ENCODE measurements at places on chromosomes 2 and 18.

- DNase-seq: peak; percentile 11
Observed at GRCh38 chr2:44843641-44844310, 97.7 kb upstream of the SIX3 start.

- DNase-seq: no peak
Observed at GRCh38 chr2:190911813-190912212, 31.2 kb downstream of the GLS start.

DNA sequence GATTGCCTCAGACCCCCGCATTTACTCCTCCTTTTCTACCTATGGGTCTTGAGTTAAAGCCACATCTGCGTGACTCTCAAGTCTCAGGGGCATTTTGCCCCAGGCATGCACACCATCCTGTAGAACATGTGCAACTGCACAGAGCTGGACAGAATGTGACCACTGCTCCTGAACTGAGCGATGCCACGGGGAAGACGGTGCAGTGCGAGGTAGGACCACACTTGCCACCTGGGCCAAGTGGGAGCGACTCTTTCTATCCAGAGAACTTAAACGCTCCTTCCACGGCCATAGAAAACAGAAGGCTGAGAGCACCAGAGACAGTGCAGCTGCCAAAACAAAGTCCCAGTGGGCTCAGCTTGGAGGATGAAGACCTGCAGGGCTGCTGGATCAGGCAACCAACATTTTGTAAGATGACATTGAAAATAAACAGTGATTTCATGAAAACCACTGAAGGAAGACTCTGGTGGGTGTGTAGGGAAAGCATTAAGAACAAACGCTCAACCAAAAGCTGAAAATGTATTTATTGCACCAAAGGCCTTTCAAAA is 149.0 kb upstream of the HDAC4 start:
- DNase-seq: no peak

GRCh38 chr2:12856934-12857601 is 140.3 kb downstream of the TRIB2 start:
- DNase-seq: no peak

- DNase-seq: no peak
Observed at GRCh38 chr2:160338901-160339685, 139.0 kb upstream of the ITGB6 start.

DNA sequence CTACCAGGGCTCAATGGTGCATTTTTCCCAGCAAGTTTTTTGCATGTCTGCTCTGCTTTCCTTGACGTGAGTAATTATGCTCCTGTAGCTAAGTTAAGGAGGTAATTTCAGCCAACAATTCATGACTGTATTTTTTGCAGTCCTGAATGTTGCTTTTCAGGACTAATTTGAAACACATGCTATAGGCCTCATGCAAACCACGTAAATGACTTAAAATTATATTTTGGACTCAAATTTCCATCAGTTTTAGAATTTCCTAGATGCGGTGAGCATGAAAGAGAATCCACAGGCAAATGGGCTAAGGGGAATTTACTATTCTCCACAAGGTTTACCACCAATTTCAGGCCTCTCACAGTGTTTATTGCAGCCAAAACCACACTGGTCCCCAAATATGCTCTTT is 589.9 kb upstream of the LRRTM1 start:
- no peak for DNase-seq

- no peak for DNase-seq
Observed at GRCh38 chr18:7017013-7017412, 100.6 kb downstream of the LAMA1 start.

GRCh38 chr18:62953663-62954062 is 238.3 kb downstream of the PHLPP1 start:
- no peak for DNase-seq

DNA sequence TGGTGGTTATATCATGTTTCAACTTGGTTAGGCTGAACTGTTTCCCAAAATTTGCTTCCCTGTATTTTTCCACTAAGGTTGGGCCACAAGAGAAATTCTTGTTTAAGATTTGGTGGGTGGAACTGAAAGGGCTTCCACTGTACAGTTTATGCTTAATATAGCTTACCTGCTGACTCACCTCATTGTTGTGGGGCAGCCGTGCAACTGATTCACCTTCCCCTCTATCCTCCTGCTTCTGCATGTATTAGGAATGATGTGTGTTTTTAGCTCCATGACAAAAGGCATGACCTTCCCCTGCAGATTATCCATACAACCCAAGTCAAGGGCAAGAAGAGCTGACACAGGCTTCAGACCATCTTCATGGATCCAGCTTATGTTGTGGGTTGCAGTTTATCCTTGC is 98.4 kb upstream of the GULP1 start:
- no peak for DNase-seq

DNA sequence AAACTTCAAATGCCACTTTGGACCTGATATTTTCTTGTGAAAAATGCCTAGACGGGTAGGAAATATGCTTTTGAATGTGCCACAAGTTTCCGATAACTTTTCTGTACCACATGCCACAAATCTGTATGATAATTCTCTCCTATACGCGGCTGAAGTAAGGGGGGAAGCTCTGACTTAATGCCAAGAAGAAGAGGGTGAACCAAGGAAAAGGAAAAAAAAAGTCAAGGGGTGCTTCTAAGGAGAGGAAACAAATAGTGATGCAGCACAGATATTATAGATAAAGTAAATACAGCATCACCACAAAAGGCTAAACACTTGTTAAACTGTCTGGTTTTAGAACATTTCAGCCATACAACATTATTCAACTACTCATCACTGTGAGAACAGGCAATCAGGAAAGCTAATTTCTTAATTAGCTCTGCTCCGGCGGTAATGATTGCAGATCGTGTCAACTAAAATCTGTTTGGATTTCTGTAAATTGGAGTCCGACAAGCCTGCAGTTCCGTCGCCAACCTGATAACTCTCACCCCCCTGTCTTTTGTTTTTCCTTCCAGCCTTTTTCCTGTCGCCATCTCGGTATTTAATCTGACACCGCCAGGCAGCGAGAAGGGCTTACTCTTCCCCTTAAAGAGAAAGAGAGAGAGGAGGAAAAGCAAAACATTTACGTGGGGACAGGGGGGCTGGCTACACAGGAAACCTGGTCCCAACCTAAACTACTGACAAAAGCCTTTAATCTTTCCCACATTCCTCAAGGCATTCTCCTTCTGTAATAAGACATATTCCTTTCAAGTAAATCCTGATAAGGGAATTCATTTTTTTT is 67.5 kb downstream of the ZEB2 start:
- DNase-seq: no peak

DNA sequence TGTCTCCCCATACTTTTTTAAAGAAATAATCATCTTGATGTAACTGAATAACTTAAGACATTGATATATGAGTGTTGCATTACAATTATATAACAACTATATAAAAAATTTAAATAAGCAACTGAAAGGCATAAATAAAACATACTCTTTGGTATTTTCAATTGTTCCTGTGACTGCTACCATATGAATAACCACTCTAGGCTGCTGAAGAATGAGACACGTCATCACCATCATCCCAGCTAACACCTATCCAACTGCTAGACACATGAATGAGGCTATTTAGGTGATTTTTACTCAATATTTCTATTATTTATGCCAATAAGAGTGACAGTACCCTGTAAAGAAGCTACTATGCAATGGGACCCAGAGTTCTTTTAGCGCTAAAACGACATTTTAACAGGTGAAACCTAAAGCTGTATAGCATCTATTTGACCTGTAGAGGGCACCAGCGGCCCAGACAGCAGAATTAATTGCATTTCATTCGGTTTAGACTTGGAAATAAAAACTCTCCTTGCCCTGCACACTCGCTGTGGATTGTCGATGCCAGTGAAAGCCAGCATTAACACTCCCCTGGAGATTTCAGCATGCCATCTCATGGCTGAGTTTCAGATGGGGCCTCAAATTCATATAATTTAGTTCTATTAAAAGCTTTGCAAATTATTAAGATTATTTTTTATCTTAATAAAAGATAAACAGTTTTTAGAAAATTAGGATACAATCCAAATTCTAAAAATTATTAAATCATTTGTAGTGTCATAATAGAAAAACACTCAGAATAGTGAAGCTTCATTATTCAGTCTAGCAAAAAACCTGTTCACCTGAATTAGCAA is 89.4 kb upstream of the MAP2 start:
- peak; percentile 59 for DNase-seq

GRCh38 chr2:149552226-149552625 is 35.3 kb downstream of the MMADHC start:
- DNase-seq: no peak

DNA sequence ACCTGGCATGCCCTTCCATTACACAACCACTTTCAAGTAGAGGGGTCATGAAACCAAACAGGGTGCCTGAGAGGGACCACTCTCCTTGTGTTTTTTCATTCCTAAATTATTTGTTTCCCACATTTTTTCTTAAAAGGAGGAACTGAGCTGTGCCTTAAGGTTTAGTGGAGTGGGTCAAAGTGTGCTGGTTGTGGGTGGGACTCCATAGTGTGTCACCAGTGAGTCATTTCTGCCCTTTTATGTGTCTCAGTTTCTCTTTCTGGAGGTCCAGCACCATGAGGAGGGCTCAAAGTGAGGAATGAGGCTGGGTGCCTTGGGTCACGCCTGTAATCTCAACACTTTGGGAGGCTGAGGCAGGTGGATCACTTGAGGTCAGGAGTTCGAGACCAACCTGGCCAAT is 37.8 kb downstream of the COMMD1 start:
- no peak for DNase-seq

GRCh38 chr2:145253492-145253891 is 733.6 kb upstream of the ZEB2 start:
- DNase-seq: no peak

DNA sequence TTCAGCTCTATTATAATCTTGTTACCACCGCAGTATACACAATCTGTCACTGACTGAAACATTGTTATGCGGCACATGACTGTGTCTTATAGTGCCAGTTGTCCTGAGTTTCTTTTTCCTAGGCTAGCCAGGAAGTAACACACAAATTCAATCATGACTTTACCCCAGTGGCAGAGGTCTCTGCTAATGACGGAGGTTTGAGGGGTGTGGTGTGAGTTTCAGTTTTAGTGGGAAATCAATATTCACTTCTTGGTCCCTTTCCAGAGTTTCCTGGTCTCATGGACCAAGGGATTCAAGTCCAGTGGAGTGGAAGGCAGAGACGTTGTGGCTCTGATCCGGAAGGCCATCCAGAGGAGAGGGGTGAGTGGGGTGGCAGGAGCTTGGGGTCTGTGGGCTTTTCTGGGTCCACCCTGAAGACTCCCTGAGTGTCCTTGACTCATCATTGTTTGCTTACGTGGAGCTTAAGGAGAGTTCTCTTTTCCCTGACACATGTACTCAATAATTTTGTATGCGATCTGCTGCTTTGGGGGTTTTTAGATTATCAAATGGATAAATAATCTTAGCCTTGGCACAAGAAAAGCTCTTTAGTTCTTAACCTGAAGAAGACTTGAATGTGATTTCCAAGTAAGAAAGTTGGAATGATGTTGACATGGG is 39.2 kb downstream of the HK2 start:
- no peak for DNase-seq

DNA sequence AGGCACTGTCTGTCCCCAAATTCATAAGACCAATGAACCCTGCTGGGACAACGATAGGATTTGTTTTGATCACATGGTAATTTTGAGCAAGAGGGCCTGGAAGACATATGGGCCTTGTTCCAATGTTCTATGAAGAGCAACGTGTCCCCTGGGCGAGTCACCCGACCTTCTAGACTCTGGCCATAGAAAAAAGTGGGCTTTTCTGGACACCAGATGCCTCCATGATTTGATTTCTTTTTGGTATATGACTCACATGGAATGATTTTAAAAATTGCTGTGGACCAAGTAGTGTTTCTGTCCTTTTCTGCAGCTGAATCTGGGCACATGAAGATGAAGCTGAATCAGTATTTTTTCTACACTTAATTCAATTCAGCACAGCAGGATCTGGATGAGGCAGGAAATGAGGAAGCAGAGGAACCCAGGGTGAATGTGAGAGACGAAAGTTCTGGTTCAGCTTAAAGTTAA is 104.9 kb downstream of the CDC42EP3 start:
- DNase-seq: no peak

- no peak for DNase-seq
Observed at GRCh38 chr2:140851258-140851981, 1279.4 kb downstream of the LRP1B start.

DNA sequence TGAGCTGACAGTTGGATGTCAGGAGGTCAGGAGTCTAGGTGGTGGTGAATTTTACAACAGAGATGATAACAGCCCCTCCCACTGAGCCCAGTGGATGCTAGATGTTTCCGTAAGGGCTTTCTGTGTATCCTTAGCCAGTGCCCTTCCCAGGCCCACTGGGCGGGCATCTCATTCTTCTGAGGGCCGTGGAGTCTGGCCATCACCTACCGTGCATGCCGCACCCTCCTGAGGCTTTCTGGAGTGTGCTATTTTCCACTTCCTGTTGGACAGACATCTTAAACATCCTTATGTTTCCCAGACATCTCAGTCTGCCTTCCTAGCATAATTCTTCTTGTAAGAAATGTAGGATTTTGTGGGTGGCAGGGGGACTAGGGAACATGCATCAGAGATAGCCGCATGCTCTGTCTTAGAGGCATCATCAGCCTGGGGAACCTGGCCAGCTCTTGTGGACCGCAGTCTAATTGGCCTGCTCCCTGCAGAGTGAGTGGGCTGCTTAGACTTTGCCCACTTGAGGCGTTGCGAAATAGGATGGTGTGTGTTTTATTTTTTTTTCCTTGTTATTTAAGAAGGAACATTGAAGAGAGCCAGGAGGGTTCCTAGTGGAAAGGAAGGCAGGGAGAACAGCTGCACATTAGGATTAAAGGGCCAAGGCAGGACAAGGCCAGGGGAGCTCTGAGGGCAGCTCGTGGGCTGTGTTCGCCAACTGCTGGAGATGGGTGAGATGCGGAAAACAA is 135.8 kb downstream of the SH3RF3 start:
- DNase-seq: no peak

GRCh38 chr2:37297632-37298031 is 27.0 kb downstream of the PRKD3 start:
- DNase-seq: no peak

DNA sequence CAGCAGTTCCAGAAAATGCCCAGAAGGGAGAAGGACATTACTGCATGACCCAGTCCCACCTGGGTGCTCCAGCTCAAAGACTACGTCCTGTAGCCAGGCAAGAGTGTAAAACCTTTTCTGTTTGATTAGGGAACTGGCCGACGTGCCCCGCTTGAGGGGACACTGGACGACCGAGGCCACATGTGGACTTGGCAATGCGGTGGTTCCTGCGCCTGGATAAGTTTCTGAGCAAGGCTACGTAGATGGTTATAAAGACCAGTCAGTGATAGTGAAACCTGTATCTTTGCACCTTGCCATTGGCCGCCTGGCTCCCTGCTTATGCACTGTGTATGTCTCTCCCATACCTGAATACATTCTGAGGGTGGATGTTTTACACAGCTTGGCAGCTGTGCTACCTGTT is 567.0 kb upstream of the CRIM1 start:
- no peak for DNase-seq

GRCh38 chr2:235552671-235553070 is 58.8 kb downstream of the AGAP1 start:
- DNase-seq: no peak

Data from activated CD8-positive, alpha-beta memory T cell treated with anti-CD3 and anti-CD28 coated beads for 24 hours (primary cell).